ENCODE measurements at places on chromosomes 6 and 20. TPM values are rescaled to one million over a fixed set of nuclear protein-coding genes. Genes with fewer than 3 reads are reported as not detected.

- DNase-seq = no peak
These were observed 76.2 kb downstream of the TCP11 start for GRCh38 chr6:35064757-35065440.

Gene PNPLA1
- total RNA-seq = not detected

GRCh38 chr20:14644306-14645097, 307.1 kb upstream of the FLRT3 start:
- DNase-seq = no peak

DNA sequence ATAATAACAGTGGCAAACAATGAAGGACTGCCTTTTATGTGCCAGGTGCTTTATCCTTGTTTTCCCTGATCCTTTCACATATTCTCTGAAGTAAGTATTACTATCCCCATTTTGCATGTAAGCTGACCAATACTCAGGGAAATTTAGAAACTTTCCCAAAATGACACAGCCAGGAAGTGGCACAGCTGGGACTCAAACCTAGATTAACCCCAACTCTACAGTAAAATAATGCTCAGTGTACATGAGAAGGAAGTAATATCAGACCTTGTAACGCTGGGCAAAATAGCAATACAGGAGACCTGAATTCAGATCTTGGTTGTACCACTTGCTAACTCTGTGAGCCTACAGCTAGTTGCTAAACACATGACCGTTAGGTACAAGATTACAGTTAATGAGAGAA, 26.8 kb upstream of the NRSN1 start:
- no peak for DNase-seq

Gene NOX3
- total RNA-seq = not detected

GRCh38 chr6:144568241-144568640, 283.1 kb downstream of the UTRN start:
- no peak for DNase-seq

Gene RMND1
- total RNA-seq = 14.4 TPM

DNA sequence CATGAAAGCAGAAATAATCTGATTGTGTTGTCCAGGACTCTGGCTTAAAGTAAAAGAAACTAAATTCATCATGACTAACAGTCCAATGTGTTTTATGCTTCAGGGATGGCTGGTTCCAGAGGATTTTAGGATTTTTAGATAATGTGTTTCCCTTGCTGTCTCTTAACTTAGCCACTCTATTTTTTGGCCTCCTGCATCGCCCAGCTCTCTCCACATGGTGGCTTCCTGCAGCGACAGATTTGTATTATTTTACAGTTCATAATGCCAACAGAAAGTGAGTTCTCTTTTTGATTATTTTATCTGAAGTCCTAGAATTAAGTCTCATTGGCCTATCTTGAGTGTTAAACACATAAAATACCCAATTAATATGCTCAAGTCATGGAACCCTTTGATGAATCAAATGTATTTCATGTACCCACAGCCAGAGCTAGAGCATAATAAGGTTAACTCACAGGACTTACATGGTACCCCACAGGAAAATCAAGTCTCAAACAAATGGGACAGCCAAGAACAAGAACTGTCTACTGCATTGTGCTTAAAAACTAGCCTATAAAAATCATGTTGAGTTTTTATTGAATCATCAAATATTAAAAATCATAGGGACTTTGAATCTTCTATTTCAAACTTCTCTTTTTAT, 582.5 kb downstream of the DOK5 start:
- DNase-seq = no peak

DNA sequence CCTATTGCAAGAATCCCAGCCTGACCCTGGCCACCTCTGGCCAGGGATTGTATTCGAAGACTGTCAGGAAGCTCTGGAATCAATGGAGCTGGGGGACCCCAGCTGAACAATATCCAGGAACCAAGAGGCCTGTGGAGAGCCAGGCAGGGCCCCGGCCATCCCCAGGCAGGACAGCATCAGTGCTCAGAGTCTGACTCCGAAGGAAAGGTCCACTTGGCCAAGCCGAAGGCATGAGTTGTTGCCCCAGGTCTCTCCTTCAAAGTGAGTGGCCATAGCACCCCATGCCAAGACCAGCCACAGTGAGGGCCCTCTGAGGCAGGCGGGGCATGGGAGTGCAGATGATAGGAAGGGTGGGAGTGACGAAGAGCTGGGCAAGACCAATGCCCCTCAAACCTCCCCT, 193.1 kb downstream of the CDH4 start:
- DNase-seq = no peak

DNA sequence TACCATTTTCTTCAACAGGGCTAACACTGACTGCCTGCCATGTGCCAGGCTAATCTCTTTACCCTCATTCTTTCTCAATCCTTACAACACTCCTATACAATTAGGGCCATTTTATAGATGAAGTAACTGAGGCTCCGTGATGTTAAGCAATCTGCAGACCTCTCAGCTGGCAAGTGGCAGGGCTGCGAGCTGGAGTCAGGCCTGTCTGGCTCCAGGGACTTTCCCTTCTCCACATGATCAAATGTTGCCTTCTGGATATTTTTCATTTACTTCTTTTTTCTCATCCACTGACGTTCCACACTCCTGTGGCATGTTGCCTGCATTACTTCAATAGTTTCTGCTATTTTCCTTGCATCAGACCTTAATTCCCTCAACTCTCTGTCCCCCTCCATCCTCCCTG, 55.2 kb upstream of the TAGAP start:
- DNase-seq = no peak

GRCh38 chr6:73047801-73048200, 177.5 kb downstream of the KHDC1L start:
- DNase-seq = no peak

GRCh38 chr6:27782748-27783147, 129.4 kb downstream of the OR2B2 start:
- no peak for DNase-seq

- DNase-seq = no peak
These were observed 195.5 kb downstream of the MAFB start for GRCh38 chr20:40493549-40493948.

Gene SLC26A8
- not detected for total RNA-seq

- no peak for DNase-seq
These were observed 48.3 kb downstream of the ZDHHC14 start for GRCh38 chr6:157429248-157429647.

Gene CST4
- not detected for total RNA-seq

Gene AK9
- 3.4 TPM for total RNA-seq

- DNase-seq = no peak
These were observed 43.8 kb upstream of the SEC63 start for GRCh38 chr6:108001696-108002231.

Gene MTFR2
- total RNA-seq = 23.9 TPM

Gene SLC13A3
- total RNA-seq = not detected

DNA sequence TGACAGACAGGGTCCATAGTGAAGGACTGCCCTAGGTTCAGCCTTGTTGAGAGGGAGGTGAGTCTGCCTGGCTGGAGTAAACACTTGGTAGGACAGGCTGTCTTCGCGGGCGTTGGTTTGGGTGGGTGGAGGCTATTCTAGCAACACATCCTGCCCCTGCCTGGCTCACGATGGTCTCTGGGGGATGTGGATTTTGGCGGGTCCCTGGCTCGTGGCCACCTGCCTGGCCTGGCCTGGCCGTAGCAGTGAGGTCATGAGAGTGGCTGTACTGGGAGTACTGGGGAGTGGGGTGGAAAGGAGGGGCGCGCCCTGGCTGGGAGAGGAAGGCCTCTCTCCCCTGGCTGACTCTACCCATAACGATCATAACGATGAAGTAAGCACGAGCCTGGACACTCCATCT, 30.2 kb upstream of the MRPS18A start:
- no peak for DNase-seq

Gene NRSN1
- total RNA-seq = not detected

DNA sequence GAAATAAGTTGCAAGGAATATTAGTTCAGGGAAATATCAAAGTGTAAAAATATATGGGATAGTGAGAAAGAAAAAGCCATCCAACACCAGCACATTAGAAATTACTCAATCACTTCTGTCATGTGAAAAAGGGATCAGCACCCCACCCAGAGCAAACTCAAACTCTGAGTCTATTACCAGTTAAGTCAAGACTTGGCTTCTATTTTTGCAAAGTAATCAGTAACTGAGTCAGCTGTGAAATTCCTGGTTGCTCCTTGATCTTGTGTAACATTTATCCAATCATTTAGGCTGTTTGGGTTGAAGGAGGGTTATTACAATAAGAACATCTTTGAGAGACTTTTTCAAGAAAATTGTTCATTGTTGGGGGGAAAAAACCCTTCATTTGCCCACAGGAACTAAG, 51.2 kb downstream of the SLC22A23 start:
- DNase-seq = no peak

Gene ARMC2
- total RNA-seq = 10.2 TPM

Gene PCSK2
- total RNA-seq = not detected

Gene ADGRF1
- not detected for total RNA-seq

Gene KHDC1L
- total RNA-seq = 0.35 TPM

Gene FLOT1
- total RNA-seq = 199 TPM

- no peak for DNase-seq
These were observed 14.9 kb upstream of the RFPL4B start for GRCh38 chr6:112332274-112332673.

Gene KLC4
- 12.7 TPM for total RNA-seq

Gene ZSCAN16
- 5.5 TPM for total RNA-seq

DNA sequence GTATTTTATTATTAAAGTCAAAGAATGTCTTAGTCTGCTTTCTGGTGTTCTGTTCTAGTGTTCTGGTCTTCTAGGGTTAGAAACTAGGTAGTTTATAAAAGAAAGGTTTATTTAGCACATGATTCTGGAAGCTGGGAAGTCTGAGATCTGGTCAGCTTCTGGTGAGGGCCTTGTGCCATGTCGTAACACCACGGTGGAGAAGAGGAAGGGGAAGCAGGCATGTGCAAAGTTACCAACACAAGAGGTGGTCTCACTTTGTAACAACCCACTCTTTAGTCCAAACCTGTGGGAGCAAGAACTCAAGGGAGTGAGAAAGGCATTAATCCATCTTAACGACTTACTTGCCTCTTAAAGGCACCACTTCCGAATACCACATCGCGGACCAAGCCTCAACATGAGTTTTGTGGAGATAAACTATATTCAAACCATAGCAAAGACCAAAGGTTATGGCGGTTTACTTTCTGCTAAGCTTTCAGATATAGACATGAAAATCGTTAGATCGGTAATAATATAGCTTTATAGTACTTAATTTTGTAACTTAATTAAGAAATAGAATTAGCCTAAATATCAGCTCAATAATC, 99.4 kb downstream of the NCOA3 start:
- no peak for DNase-seq

Gene RSPO3
- total RNA-seq = not detected

DNA sequence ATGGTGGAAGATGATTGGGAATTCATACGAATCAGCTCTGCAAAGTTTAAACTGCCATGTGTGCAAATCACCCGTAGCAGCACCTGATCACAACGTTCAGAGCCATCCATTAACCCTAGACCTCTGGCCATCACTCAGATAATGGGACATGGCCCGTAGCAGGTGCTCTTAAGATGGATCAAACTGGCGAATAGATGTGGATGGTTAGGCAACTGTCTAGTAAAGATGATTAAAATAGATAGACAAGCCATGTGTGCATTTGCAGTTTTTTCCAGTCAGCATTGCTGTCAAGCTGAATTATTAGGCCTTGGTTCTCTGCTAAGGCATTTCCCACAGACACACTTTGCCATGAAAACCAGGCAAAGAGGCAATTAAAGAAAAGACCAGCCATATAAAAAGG, 40.6 kb upstream of the PHACTR1 start:
- DNase-seq = no peak
